T-helper 22 cell (primary cell): ENCODE measurements at places on chromosomes 4 and X.
A peak's percentile ranks its signal among the peaks of the same experiment; 100 is the strongest.

- no peak for DNase-seq
Observed at GRCh38 chrX:119177278-119177677, 49.7 kb upstream of the KIAA1210 start.

DNA sequence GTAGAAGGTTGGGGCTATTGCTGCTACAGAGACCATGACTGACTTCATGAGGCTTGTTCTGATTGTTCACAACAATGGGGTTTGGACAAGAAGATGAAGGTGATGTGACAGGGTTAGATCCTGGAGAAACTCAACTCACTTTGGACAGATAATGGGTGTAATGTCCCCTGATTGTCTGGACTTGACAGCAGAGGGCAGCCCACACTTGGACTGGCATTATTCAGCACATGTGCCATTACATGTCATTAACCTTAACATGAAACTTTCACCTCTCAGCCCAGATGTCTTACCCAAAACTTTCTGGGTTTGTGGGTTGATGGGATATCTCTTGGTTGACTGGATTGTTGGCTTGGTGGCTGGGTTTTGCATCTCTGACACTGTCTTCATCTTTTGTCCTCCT lies 101.5 kb downstream of the MXRA5 start:
- no peak for DNase-seq

DNA sequence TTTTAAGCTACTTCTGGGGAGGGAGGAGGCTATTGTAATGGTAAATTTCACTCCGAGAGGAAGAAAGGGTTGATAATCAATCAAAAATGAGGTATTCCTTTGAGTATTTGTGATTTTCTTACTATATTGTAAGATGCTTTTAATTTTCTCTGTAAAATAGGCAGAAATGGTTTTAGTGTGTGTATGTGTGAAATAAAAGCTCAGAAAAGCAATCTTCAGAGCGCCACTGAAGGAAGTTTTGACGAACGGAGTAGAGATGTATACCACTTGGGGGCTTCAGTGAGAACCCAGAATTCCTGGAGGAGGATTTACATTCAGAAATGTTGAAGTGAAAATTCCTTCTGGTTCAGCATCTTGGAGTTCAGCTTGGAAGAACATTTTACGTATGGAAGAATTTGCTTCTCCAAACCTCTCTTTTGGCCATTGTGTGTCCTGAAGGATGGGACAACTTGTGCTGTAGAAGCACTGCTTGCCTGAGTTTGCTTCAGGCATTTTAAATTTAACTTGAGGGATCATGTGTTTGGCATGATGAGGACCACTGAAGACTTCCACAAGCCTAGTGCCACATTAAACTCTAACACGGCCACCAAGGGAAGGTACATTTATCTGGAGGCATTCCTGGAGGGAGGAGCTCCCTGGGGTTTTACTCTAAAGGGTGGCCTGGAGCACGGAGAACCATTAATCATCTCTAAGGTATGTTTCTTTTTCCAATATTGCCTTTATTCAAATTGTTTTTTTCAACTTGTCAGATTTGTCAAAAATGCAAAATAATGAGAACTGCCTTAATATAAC lies 695 bp downstream of the SHROOM3 start:
- no peak for DNase-seq

DNA sequence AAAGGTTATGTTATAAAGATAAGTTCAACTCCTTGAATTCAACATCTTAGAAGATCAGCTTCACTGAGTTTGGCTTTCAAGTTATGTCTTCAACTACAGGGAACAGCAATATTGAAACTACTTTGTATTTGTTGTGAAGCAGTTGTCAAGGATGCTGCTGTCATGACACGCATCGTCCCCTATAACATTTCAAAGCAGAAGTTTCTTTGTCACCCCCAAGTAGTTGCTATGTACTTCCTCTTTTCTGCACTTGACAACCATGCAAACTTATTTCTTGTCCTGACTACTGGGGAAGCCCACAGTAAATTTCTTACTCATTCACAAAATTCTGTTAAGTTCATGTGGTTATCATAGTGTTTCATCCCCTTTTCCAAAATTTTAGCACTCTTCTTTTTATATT lies 14.3 kb downstream of the ANTXR2 start:
- DNase-seq: peak; percentile 44

- DNase-seq: no peak
Observed at GRCh38 chr4:155587766-155588165, 78.9 kb upstream of the GUCY1A1 start.

GRCh38 chr4:5469151-5469775 lies 239.1 kb downstream of the EVC2 start:
- DNase-seq: no peak

- no peak for DNase-seq
Observed at GRCh38 chr4:37157476-37158167, 86.9 kb upstream of the NWD2 start.

- no peak for DNase-seq
Observed at GRCh38 chr4:48431401-48431800, 51.7 kb upstream of the SLC10A4 start.
